ENCODE measurements at places on chromosomes 6 and 20.
A peak's percentile ranks its signal among the peaks of the same experiment; 100 is the strongest.

DNA sequence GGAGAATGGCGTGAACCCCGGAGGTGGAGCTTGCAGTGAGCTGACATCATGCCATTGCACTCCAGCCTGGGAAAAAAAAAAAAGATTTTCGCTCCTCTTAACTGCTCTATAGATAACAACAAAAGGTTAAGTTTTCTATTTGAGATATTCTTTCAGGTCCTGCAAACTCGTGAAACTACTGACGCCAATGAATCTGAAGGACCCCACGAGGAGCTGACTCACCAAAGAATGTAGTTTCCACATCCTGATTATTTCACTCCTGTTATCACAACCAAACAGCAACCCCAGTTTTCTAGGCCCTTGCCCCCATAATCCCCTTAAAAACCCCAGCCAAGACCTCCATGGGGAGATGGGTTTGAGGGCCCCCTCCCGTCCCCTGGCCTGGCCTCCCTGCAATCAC lies 58.7 kb downstream of the OTOR start:
- DNase-seq, result no peak

DNA sequence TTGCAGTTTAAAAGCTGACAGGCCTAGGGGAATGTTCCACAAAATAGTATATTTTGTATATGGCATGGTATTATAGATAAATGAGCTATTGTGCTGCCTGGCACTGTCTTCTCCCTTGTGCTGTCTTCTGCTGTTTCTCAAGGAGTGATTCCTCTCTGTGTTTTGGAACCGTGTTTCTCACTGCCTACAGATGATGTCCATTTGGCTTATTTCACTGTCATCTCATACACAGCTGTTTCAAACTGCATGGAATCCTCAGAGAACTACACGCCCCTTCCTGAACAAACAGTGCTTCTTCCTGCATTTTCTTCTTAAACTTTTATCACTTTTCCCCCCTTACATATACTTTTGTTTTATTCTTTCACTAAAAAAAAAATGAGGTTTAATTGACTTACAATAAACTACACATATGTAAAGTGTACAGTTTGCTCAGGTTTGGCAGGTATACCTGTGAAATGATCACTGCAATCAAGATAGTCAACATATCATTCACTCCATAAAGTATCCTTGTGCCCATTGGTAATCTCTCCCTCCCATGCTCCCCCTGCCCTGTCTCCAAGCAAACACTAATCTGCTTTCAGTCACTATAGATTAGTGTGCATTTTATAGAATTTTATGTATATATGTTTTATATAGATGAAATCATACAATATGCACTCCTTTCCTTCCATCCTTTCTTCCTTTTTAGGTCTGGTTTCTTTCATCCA lies 43.0 kb downstream of the CBFA2T2 start:
- peak; percentile 38 for DNase-seq

GRCh38 chr6:14569394-14569793 lies 451.8 kb downstream of the CD83 start:
- DNase-seq, result no peak

DNA sequence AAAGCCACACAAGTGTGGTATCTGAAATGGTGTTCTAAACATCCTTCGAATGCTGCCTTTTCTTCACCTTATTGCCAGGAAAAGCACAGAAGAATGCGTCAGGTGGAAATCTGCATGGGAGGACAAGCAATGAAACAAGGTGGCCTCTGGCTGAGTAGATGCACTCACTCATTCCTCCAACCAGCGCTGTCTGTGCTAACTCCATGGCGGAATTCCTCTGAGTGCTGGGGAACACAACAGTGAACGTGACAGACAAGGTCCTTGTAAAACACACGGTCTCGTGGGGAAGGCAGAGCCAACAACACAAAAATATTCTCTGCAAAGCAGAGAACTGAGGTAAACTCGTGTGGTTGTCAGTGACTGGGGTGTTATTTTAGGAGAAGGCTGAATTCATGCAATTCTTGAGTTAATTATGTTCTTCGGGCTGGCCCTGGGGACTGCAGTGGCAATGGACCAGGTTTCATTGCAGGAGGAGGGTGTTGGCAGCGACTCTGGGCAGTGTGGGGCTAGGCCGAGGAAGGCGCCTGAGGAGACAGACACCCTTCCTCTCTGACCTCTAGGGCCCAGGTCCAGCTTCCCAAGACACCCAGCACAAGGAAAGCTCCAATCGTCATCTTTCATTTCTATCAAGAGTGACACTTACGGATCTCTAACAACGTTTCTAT lies 339.7 kb downstream of the PRKN start:
- no peak for DNase-seq

DNA sequence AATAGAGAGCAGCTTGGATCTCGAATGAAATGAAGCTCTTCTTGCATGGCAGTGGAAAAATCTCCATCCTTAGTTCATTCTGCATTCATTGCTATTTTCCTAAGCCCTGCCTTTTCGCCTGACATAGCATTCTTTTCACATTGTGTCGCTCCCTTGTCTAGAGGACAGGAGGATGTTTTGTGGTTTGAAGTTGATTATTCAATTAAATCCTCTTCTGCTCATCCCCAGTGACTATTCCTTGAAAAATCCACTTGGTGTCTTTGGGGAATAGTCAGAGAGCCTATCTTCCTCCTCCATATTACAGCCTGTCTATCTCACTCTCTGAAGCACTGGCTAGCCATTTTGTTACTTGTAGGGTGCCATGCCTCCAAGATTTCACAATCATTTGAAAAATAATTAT lies 161.2 kb downstream of the KLHL32 start:
- no peak for DNase-seq

- DNase-seq, result no peak
These were observed 91.7 kb upstream of the HDDC2 start for GRCh38 chr6:125393449-125393858.

DNA sequence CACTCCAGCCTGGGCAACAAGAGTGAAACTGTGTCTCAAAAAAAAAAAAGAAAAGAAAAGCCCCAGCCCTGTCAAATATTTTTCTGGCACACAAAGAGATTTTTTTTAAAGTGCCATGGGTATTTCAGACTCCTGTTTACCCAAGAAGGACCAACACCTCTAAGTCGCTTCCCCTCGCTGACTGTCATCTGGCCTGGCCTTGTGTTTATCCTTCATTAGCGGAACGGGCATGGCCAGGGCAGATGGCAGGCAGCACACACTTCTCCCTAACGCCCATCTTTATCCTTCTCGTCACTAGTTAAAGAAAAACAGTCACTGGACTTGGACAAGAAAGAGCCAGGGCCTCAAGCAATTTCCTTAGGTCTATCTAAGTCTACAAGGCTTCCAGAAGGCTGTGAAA lies 7.3 kb upstream of the CBFA2T2 start:
- peak; percentile 25 for DNase-seq

DNA sequence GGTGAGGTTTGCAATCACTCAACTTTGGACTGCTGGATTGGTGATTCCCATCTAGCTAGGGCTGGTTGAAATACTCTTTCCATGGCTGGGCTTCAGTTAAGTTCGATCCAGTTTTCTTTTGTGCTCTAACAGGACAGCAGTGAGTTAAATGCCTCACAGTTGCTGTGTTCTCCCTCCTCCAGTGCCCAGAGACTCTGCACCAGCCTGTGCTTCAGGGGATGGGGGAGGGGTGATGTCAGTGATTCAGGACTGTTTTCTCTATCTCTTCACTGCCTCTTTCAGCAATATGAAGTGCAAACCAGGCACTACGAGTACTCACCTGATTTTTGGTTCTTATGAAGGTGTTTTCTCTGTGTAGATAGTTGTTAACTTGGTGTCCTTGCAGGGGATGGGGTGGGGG lies 88.2 kb upstream of the FAM83B start:
- DNase-seq, result no peak

- no peak for DNase-seq
These were observed 191.5 kb upstream of the RSPO3 start for GRCh38 chr6:126926926-126927325.

DNA sequence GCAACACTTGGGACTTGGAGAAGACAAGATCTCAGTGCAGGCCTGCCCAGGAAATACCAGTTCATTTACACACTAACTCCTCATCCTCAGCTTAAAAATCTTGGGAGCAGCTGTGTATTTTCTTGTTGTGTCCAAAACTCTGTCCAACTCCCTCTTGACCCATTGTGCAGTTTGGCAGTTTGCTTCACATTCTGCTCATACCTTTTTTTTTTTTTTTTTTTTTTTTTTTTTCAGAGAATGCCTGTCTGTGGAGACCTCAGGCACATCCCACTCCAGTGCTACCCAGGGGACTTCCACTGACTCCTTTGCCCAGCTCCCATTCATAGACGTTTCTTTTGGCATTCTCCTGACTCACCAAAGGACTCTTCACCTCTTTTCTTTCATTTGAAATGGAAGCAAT lies 265.8 kb upstream of the TCF21 start:
- DNase-seq, result no peak

DNA sequence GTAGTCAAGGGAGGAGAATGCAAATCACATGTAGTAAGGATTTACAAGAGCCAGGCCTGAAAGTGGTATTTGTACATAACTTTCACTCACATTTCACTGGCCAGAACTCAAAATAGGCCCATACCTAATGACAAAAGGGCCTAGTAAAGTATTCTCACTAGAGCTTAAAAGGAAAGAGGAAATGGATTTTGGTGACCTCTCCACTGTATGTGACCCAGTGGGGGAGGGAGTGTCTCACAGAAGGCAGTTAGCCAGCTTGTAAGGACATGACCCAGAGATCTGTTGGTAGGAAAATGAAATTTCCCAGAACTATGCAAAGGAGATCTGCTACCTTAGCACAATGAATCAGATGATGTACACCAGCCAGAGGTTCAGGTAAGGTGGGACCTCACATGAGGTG lies 124.4 kb downstream of the PTPRT start:
- no peak for DNase-seq

DNA sequence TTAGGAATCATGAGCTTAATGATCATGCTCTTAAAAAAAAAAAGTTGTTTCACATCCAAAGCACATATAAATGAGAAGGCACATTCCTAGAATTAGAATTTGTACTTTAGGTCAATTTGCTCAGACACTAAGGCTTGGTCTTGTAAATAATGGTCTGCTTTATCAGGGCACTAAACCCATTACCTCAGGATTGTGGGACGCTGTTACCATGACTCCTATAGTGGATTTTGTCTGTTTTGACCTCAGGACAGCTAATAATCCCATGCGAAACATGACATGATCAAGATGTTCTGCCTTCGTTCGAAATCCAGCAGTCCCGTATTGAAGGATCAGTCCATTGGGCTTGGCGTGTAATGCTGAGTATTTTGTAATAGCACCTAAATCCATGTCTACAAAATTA lies 2.4 kb downstream of the PGM3 start:
- no peak for DNase-seq

- no peak for DNase-seq
These were observed 31.5 kb upstream of the TOP1 start for GRCh38 chr20:40997116-40997515.

- DNase-seq, result no peak
These were observed 270.6 kb downstream of the PRL start for GRCh38 chr6:22026164-22026678.

GRCh38 chr6:107550906-107551305 lies 61.0 kb downstream of the SOBP start:
- DNase-seq, result no peak

DNA sequence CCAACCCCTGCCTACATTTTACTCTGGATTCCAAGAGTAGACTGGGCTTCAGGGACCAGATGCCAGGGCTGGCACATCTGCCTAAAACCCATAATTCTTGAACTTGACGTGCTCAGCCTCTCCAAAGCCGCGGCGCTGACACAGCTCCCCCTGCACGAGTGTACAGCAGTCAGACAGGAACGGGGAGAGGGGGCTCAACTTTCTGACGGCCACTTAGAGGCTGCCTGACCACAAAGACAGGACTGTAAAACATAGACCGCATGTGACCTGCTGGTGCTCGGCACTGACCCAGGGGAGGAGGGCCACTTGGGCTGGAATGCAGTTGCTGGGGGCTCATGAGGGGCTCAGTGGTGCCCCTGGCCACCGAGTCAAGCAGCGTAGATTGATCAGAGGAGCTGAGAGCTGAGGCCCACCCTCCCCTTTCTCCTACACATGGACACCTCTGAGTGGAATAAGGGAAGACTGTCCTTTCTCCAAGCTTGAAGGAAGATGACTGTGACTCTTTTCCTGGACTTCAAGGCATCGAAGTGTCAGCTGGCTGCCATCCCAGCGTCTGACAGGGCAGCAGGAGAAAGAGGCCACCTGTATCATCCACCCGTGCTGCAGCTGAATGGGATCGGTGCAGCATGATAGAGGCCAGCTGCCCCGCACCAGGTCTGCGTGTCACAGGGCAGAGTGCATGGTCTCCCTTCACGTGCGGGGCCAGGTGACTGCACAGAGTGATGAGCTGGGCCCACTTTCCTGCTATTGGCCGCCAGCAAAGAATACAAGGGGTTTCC lies 171.3 kb upstream of the AGPAT4 start:
- no peak for DNase-seq

DNA sequence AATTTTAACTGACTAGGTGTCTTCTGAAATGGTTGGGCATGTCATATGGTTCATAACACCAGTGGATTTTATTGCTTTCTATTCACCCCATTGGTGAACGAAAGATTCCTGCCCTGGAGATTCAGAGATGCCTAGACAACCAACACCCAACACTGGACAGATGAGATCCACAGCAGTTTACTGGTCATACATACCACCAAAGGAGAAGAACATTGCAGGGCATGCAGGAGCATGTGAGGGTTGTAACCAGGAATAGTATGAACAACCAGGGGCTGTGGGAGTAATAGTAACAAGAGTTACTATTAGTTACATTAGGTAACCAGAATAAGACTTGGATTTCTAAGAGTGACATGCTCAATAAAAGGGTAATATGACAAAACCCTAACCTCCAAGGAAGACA lies 77.8 kb upstream of the FABP7 start:
- DNase-seq, result no peak

DNA sequence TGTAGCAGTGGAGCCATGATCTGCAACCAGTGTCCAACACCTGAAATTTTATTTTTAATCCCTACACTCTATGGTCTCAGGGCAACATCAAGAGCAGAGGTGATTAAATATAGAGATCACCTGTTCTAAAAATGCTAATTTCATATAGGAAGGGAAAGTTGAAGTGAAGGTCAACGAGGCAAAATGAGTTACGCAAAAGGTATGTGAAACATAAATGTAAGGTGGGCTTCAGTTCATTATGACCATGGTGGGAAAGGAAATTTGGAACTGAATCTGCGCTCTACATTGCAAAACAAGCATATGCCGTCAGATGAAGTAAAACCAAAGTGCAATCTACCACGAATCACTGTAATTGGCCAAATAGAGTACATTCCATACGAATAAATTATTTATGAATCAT lies 35.2 kb upstream of the STMND1 start:
- DNase-seq, result no peak

- DNase-seq, result no peak
These were observed 38.9 kb downstream of the SNRNP48 start for GRCh38 chr6:7628909-7629308.

- no peak for DNase-seq
These were observed 12.7 kb downstream of the TRIM27 start for GRCh38 chr6:28910901-28911690.
